ENCODE measurements at places on chromosomes 12 and 14. TPM values are rescaled to one million over a fixed set of nuclear protein-coding genes. Genes with fewer than 3 reads are reported as not detected.

- DNase-seq, result no peak
Observed at GRCh38 chr12:120119271-120119973, 2.9 kb upstream of the RAB35 start.

The RBP5 gene
- 0.46 TPM for total RNA-seq

DNA sequence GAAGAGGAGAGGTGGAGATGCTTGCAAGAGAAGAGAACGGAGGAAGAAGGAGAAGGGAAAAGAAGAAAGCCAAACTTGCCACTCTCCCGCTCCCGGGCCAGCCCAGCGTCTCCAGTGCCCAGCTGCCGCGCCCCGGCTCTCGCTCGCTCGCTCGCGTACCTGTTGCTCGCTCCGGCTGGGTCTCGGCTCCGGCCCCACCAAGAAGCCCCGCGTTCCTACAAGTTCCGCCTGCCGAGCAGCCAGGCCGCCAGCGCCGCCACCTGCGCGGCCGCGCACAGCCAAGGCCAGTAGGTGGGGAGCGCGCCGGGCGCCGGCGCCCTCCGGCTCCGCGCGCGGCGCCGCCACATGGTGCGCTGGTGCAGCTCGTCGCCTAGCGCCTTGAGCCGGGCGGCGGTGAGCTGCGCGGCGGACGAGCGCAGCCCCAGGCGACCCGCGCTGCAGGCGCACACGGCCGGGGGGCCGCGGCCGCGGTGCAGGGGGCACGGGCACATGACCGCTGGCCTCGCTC is 370 bp downstream of the HRK start:
- DNase-seq, result peak; percentile 44

DNA sequence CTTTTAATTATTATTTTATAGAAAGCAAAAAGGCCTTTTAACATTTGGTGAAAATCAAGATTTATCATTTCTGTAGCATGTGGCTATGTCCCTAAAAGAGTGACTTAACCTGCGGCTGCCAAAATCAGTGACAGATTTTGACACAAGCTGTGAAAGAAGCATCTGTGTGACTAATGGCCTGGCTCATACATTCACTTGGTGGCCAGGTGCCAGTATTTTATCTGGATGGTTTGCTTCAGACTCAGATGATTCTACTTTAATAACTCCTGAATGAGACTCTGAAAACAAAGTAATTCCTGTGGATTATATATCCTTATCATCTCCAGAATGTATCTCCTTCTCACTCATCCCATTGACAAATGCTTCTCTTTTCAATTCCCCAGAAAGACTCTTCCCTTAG is 103.0 kb downstream of the FSCB start:
- no peak for DNase-seq
